ENCODE measurements at places on chromosomes 7 and 10.

- no peak for DNase-seq
Measured at GRCh38 chr7:128037081-128037480, 5.8 kb upstream of the LRRC4 start.

DNA sequence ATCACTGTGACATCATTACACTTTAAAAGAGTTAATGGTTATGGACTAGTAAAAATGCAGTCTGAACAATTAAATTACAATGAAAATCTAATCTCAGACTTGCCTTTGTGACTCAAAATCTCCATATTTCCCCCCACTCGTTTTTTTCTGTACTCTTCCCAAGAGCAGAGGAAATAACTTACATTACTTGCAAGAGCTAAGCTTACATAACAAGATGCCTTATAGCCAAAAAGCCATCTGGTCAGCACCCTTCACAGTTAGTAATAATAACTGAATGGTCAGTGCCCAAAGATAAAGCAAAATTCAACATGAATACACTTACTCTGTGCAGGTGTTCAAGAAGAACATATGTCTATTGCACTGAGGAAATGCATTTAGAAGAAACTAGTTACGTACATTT lies 1381.5 kb upstream of the CELF2 start:
- no peak for DNase-seq

- DNase-seq = peak; percentile 16
Measured at GRCh38 chr10:127945341-127945758, 38.4 kb downstream of the PTPRE start.

DNA sequence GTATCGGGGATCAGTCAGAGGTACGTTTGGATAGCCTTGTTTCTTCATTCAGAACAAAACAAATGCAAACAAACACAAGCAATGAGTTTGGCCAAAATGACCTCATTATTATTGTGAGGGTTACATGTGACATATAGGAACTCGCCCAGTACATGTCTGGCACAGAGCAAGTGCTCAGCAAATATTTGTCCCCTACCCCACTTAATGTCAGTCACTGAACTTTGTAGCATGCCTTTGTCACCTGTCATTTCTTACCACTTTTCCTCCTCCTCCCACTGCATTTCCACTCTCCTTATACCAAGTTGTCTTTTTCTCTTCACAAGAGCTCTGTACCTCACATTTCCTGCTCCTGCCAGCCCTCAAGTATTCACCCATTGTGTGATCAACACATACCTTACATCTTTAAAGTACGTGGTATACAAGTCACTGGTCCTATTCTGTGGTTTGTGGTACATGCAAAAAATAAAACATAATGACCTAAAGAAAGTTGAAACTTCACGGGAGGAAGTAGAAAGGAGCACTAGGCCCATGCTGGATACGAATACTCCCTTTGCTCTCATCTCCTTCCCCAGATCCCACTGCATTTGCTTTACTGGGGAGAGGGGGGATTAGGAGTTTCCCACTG lies 236.0 kb downstream of the INHBA start:
- DNase-seq = no peak

DNA sequence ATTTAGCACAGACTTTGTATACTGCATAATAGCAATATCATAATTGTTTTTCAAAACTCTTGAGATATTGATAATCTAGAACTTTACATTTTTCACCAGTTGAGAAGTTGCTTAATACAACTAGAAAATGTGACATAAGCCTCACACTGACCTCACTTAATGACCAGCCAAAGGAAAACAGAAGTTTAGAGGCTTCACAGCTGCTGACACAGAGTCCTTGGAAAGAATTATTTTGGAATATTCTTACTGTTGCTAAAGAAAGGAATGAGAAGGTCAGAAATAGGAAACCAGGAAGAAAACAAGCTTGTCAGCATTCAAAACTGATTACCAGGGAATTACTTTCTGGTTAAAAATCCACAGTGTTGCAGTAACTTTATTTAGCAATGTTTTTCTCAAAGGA lies 35.5 kb upstream of the WASL start:
- DNase-seq = no peak

GRCh38 chr7:52959878-52960660 lies 75.4 kb upstream of the POM121L12 start:
- DNase-seq = no peak

DNA sequence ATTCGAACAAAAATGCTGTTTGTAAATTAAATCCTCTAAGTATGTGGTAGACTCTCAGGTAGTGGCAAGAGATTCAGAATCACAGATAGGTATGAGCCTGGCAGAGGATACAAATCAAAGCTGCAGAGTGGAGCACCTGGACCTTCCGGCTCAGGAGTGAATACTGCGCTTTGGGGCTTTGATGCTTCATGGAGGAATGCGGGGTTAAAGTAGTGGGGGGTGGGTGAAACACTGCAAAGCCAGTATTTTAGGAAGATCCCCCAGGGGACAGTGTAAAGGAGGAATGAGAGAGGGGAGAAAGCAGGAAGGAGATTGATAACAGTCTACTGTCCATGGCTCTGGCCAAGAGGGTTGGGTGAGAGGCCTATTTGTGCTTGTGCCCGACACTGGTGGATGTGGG lies 43.2 kb downstream of the CREB5 start:
- DNase-seq = no peak

DNA sequence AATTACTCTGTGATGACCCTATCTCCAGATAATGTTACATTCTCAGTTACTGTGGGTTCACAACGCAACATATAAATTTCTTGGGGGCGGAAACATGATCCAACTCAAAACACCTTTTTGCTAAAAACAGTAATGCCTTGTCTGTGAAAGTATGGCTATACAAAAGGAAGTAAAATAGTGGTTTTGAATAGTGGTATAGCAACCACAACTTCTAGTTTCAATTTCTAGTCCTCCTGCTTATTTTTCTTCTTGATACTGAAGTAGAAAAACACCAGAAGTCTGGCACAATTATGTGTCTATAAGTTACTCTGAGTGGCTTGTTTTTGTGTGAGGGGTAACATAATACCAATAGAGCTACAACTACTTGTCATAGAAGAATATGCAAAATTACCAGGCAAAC lies 21.5 kb upstream of the ZNF800 start:
- no peak for DNase-seq

DNA sequence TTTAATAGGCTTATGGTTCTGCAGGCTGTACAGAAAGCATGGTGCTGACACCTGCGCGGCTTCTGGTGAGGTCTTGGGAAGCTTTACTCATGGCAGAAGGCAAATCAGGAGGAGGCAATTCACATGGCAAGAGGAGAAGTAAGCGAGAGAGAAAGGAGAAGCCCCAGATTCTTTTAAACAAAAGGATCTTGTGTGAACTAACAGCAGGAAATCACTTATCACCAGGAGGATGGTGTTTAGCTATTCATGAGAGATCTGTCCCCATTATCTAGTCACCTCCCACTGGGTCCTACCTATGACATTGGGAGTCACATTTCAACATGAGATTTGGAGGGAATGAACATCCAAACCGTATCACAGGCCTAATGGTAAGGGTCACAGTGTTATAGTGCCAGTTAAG lies 678.0 kb upstream of the KCND2 start:
- DNase-seq = no peak

DNA sequence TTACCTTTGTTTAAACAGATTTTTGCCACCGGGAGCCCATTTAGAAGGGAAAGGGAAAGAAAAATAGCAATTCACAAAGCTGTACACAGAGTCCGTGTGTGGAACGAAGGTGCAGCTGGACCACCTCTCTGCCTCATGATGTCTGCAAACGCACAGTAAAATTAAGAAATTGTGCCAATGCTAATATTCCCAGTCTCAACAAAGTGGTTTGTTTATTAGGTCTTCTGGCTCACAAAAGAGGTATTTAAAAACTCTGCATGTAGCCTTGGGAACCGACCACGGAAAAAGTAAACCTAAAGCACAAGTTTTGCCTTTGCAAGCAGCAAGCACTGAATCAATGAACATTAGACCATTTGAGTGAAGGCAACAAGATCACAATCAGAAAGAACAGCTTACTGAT lies 57.7 kb downstream of the CREB3L2 start:
- DNase-seq = peak; percentile 63

DNA sequence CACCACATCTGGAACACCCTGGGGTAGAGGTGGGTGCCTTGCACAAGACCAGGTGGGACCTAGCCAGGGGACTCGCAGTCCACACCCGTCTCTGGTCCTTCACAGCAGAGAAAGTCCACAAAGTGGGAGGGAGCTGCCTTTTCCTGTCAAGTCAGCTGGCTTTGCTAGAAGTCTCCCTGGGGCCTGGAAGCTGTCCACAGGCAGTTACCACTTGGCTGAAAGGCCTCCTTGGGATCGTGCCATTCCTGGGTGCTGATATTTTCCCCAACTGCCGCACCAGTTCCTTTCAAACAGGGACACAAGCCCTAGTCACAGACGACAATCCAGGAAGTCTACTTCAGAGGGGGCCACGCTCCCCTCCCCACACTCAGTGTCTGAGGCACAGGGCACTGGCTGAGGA lies 75.4 kb downstream of the AFAP1L2 start:
- DNase-seq = peak; percentile 17

- DNase-seq = no peak
Measured at GRCh38 chr10:114998993-114999392, 61.0 kb downstream of the TRUB1 start.

DNA sequence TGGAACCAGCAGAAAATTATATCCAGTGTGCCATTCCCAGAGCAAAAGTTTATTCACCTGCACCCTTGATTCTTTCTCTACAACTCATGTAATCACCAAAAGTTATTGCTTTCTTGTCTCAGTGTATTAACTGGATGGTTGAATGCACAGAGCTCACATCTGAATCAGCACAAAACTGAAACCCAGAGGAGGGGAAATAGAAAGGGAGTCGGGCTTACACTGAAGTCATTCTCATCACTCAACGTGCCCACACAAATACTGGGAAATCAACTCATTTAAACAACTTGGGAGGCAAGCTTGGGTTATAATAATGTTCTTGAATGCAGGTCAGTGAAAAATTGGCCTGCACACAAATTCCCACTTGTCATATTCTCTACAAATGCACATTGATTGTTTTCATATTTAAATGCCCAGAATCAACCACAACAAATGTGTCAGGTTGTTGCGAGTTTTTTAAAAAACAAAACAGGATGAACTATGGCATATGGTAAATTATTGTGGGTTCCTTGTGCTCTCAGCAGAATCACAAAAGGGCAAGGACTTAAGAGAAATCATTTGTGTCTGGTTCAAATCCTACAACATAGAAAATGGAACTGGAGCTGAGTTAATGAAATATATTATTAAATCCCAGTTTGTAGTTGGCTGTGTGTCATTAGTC lies 125.9 kb upstream of the NOBOX start:
- DNase-seq = no peak

DNA sequence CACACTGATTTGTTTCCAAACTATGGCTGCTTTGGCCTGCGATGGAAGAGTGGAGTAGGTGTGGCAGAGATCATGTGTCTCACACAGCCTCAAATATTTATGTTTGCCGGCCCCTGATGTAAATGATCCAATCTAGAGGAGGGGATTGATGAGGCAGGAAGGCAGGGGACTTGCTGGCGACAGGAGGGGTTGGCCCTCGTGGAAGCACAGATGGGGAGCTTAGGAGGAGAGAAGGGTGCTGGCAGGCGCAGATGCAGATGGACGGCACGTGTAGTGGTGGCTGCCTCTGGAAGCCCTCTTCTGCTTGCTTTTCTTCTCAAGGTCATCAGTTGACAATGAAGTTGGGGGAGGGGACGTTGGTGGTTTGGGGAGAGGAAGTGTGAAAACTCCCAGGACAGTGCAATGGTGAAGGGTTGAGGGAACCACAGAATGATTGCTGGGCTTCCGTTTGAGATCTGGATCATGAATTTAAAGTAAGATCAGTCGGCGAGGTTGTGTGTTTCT lies 15.4 kb downstream of the COL13A1 start:
- DNase-seq = no peak

DNA sequence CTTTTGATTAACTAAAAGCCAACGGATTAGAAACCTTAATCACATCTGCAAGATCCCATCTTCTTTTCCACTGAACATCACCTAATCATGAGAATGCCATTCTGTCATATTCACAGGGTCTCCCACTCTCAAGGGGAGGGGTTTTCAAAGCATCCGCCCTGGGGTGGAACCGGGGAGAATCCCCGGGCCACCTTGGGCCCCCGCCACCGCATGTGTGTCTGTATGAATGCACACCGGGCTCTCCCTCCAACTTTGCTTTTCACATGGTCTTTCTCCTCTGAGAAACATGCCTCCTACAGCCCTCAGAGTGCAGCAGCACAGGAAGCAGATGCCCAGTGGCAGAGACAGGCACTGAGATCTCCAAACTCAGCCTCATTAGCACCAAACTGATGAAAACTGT lies 233.2 kb upstream of the PPP2R2D start:
- DNase-seq = no peak

DNA sequence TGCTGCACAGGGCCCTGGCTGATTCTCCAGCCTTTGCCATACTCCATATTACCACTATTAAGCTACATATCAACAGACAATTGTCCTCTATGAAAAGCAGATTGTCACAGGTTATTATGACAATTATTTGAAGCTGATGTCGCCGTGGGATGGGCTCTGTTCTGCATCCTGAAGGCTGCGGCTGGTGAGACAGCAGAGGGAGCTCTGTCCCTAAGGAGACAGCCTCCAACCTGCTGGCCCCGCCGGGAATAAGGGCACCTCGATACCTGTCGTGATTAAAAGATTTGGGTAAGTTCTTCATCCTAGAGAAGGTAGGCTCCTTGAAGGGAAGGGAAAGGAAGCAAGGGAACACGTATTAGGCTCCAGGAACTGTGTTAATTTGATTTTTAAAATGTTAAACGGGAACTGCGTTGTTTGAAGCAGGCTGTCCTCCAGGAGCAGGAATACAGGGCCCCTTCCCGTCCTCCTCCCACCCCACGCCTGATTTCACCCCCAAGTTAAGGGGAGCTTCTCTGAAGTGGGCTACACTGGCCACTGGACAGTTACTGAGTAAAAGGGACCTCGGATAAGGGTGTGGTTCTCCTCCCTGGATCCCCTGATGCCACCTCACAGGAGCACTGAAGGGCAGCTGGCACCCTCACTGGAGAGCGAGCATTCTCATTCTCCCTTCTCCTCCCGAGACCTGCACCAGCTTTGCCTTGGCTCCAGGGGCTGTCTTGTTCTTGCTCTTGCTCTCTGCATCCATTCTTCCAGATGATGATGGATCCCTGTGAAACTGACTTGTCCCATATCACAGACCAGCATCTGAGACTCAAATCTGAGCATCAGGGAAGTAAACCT lies 11.8 kb upstream of the TIAL1 start:
- peak; percentile 27 for DNase-seq

DNA sequence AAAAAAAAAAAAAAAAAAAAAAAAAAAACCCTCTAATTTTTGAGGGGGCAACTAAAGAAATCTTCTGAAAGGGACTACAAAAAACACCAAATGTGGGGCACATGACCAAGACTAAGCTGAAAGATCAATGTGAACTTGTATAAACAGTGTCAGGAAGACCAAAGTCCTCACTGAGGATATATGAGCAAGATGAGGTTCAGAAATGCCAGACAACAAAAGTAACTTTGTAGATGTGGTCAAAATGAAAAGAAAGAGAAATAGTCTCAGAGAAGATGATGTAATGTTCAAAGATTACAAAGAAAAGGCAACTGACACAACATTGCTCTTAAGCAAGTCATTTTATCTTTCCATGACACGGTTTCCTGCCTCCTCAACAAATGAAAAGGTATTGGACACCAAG lies 48.7 kb upstream of the PTPRZ1 start:
- DNase-seq = no peak

- DNase-seq = peak; percentile 0
Measured at GRCh38 chr7:112744818-112745217, 45.4 kb downstream of the TMEM168 start.

All from AG10803 (cell line).